ENCODE measurements at places on chromosomes 1 and 21.

DNA sequence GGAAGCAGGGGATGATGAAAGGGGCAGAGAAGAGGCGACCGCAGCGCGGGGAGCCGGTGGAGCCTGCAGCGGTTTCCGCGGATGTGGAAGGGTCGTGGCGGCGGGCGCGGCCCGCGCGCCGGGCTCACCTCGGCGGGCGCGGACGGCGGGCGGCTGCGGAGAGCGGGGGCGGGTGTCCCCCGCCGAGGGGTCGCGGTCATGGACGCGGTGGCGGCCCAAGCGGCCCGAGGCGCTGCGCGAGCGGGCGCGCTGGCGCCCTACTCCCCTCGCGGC lies 572 bp downstream of the LPGAT1 start:
- DNase-seq, result no peak

DNA sequence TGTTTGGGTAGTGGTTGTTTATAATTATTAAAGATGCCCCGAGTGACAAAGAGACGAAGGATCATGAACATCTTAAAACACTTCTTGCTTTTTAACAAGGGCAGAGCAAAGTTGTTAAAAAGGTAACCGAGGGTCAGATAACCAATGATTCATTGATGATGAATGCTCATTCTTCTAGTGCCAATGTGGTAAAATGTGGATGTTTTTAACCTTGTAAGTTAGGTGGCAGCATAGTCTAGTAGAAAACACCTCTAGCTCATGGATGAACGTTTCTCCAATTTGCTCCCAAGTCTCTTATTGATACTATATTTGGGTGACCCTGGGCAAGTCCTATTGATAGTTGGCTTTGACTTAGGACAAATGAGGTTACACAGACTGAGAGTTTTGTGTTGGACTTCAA lies 167.9 kb downstream of the KIF26B start:
- no peak for DNase-seq

DNA sequence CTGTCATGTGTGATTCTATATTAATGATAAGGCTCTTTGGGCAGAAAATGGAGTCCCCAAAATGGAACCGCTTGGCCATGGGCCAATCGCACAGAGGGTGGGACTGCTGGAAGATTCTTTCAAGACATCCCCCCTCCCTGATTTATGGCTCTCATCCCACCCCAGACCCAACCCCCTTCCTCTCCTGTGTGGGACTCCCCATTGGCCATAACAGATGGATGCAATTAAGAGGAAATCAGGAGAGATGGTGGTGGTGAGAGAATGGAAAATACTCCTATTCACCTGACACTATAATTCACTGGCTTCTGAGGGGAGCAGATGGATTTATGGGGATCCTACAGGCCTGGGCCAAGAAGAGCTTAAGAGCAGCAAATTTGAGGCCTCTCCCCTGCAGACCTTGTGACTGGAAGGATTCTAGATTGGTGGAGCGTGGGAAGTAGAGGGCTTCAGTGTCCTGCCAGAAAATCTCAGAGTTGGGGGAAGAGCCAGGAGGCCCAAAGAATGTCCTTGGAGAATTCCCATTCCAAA lies 1.7 kb downstream of the IGFN1 start:
- no peak for DNase-seq

DNA sequence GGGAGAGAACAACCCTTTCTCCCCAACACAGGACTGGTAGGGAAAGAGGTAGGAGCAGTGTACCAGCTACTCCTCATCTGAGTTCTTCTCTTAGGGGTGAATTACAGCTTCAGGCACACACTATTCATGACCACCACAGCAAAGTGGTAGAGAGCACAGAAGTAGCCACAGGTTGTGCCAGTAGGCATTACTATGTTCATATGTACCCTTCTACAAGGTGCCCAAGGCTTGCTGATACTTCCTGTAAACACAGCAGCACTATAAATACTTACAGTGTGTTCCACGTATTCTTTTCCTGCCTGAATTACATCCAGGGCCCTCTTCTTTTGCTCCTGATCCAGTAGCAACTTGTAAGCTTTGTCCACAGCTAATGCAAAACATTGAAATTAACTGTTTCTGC lies 23.1 kb downstream of the DNAJC8 start:
- DNase-seq, result no peak

- DNase-seq, result no peak
Observed at GRCh38 chr1:197674286-197674685, 101.0 kb downstream of the DENND1B start.

GRCh38 chr1:61926597-61926996 lies 184.3 kb downstream of the PATJ start:
- DNase-seq, result no peak

GRCh38 chr1:193318347-193318746 lies 131.9 kb upstream of the B3GALT2 start:
- no peak for DNase-seq

DNA sequence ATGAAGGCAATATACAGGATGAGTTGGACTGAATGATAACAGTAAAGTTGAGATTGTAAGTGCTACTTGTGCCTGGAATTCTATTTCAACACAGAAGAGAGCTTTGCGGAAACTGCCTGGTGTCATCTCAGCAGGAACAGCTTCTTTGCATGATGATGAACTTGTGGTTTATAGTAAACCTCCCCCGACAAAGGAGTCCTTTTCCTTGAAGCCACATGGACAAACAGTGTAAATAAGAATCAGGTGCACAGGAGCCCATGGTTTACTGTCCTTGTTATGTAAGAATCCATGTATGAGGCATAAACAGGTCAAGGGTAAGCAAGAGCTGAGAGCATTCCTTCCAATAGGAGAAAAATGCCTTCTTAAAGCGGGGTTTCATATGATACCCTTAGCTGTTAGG lies 66.2 kb downstream of the PCNX2 start:
- no peak for DNase-seq

DNA sequence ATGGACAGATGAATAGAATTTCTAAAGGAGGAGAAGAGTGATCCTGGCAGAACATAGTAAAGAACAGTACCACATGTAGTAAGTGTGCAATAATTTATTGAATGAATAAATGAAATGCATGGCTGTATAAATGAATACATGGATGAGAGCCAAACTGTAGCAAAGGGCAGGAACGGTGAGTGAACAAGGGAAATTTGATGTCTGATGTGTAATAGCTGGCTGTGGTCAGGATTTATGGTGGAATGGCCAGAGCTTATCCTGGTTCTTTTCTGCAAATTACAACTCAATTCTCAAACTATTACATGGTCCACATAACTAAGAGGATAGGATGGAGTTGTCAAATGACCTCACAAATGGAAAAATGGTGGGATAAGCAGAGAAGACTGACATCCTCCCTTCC lies 43.2 kb upstream of the ARHGAP29 start:
- no peak for DNase-seq

- no peak for DNase-seq
Observed at GRCh38 chr21:28111151-28111619, 881.5 kb downstream of the LTN1 start.

- DNase-seq, result no peak
Observed at GRCh38 chr1:228017356-228018124, 10.7 kb downstream of the WNT3A start.

GRCh38 chr1:72280711-72281110 lies 1.6 kb downstream of the NEGR1 start:
- no peak for DNase-seq

DNA sequence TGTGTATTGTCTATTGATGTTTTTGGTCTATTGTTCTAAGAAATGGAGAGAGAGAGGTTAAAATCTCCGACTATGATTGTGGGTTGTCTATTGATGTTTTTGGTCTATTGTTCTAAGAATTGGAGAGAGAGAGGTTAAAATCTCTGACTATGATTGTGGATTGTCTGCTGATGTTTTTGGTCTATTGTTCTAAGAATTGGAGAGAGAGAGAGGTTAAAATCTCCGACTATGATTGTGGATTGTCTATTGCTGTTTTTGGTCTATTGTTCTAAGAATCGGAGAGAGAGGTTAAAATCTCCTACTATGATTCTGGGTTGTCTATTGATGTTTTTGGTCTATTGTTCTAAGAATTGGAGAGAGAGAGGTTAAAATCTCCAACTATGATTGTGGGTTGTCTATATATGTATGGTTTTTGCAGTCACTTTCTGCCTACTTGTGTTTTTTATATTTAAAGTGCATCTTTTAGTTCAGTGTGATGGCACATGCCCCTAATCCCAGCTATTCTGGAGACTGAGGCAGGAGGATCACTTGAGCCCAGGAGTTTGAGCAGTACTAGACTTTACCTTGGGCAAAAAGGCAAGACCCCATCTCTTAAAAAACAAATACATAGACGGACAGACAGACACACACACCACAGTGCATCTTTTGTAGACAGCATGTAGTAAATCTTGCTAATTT lies 16.2 kb downstream of the C1orf159 start:
- no peak for DNase-seq

DNA sequence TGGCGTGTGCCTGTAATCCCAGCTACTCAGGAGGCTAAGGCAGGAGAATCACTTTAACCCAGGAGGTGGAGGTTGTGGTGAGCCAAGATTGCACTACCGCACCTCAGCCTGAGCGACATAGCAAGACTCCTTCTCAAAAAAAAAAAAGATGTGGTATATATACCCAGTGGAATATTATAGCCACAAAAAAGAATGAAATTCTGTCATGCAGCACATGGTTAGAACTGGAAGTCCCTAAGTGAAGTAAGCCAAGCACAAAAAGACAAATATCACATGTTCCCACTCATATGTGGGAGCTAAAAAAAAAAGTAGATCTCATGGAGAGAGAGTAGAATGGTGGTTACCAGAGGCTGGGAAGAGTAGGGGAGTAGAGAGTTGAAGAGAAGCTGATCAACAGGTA lies 18.7 kb downstream of the PSMB4 start:
- no peak for DNase-seq

DNA sequence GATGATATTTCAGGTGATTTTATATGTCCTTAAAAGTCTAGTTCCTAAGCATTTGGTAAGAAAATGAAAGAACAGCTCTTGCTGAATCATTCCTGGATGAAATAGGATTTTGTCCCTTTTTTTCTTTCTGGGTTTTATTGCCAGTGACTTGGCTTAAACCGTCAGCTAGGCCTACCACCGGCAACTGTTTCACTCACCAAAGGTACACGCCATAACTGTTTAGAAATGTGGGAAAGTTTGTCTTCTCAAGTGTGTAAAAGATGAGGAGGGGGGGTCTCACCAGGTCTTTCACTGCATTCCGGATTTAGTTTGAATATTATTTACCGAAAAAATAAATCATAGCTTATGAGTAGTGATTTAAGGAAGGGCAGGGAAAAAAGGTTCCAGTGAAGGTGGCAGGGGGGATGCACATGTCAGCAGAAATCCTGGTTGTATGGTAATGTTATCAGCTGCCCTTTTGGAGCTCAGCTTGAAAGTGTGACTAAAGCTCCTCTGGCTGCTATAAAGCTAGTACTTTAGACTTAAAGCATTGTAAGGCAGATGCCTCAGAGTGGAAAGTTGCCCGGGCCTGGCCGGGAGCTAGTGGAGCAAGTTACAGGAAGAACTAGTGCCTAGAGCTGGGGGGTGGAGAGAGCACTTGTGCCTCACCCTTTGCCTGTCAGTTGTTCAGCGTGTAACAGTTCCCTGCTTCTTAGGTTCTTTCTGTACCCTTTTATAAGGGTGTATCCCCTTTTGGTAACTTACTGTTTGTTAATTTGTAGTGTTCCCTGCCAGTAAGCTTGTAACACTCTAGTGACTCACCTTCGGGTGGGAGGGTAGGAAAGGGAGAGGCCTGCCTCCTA lies 3.1 kb downstream of the ATP1A1 start:
- peak; percentile 10 for DNase-seq

DNA sequence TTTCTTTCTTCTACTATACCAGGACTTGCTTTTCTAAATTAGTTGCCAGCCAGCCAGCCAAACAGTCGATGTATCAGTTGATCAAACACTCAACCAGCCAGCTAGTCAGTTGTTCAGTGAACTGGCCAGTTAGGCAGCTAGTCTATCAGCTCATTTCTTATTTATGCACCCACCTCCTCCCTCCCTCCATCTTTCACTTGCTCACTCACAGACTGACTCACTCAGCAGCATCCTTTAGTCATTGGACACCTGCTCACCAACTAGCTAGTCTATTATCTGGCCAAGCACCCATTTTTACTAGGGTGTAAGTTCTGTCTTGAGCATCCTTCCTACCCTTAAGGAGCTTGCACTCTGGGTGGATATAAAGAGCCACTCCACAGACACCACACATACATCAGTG lies 5.9 kb upstream of the SPRR4 start:
- no peak for DNase-seq

DNA sequence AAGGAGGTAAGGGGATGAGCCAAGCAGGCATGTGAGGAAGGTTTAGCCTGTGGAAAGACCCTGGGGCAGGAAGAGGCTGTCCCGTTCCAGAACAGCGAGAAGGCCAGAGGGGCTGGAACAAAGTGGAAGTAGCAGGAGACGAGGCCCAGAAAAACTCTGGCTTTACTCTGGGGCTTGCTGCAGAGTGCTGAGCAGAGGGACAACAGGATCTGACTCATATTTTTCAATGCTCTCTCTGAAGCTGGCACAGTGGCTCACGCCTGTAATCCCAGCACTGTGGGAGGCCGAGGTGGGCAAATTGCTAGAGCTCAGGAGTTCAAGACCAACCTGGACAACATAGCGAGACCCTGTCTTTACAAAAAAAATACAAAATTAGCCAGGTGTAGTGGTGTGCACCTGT lies 52.4 kb upstream of the PAX7 start:
- no peak for DNase-seq

DNA sequence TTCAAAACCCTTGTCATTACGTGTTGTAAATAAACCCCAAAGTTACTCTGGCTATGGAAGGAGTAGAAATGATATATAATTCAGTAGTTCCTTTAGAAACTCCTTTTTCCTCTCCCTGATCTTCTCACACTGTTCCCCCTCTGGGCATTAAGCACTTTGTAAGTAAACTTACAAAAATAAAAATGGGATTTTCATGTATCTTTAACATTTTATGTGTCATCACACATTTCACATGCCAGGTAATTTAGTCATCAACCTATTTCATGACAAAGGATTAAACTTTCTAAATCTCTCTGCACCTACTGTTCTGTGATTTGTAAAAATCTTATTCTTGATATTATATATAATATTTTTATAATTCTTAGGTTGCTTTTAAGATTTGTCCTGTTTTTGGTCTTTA lies 176.9 kb downstream of the NEK7 start:
- no peak for DNase-seq
